ENCODE measurements at places on chromosomes 6 and 20.

DNA sequence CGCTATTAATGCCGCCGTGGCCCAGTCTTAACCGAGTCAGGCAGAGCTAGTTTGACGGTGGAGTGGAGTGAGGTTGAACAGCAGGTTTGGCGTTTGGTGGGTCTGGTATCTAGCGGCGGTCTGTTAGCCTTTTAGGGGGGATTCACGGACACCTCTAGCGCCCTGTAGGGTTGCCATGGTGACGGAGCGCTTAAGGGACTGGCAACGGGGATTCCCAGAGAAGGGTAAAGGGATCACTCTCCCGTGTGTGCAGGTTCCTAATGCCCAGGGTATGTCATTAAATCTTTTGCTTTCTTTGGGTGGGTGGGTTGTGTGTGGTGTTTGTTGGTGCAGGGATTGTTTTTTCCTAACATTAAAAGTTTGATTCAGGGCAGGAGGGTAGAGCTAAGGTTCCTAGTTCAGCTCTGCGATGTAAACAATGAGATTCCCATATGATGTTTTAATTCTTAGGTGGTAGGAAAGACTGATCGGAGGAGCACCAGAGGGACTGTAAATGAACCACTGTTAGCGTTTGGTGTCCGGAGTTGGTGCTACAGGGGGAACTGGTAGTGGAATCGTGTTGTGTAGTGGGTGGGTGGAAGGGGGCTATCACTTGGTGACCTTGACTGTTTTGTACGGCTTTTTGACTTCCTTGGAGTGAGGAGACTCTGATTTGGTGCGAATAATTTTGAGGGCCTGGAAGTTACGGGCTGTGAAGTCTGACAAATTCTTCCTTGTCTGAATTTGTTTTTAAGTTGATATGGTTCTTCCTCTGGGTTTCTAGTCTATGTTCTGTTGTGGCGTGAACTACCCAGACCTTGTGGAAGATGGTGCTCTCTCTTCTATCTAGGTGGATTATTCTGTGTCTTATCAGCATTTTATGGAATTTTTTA lies 5.0 kb downstream of the BRD2 start:
- no peak for DNase-seq

DNA sequence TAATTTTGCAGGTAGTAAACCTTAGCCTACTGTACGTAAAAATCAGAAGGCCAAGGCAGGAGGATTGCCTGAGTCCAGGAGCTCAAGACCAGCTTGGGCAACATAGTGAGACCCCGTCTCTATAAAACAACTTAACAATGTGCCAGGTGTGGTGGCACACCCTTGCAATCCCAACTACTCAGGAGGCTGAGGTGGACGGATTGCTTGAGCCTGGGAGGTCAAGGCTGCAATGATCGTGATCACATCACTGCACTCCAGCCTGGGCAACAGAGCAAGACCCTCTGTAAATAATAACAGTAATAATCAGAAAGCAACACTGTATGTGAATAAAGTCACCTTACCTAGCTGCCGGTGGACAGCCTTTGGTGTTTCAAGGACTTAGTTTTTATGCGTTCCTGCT lies 48.9 kb downstream of the MTHFD1L start:
- DNase-seq, result no peak

DNA sequence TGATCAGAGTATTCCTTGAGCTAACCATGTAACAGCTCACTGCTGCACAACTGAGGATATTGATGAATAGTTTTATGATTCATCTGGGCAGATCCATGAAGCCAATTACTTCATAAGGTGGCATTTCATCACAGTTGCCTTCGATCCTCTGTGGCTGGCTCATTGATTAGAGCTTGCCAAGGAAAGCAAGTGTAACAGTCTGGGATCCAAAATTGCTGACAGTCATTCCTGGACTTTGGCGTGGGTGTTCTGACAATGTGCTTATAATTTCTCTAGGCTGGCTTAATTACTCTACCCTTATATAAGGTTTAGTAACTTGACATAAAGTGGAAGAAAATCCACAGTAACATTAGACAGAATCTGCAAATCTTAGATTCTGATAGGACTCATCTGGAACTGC lies 551.3 kb upstream of the CDH4 start:
- DNase-seq, result no peak

GRCh38 chr6:42250274-42250931 lies 32.7 kb upstream of the MRPS10 start:
- no peak for DNase-seq

- DNase-seq, result no peak
Measured at GRCh38 chr20:43191946-43192863, 2.5 kb upstream of the PTPRT start.

- DNase-seq, result no peak
Measured at GRCh38 chr20:37758332-37758731, 64.5 kb downstream of the CTNNBL1 start.

DNA sequence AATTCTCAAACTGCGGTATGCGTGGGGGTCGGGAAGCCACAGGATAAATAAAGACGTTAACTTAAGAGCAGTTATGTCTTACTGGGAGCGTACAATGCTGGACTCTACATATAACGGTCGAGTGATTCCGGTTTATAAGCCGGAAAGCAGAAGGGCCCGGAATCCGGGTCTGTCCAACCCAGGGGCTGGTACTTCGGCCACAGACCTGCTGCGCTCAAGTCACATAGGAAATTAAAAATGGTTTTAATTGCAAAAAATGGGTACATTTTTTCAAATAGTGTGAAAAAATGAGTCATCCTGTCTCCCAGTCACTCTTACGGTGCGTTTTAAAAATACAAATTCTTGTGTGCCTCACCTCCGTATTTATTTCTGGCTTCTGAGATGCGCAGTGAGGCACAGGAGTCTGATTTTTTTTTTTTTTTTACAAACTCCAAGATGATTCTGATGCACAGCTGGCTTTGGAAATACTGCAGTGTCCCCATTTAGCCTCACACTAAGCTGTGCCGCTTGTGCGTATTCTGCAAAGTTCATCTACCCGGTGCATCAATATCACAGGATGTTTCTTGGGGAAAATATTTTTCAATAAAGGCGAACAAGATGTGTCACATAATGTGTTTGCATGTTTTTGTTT lies 1.0 kb downstream of the PCIF1 start:
- DNase-seq, result no peak
